ENCODE measurements at places on chromosomes 12 and 14. TPM values are rescaled to one million over a fixed set of nuclear protein-coding genes. Genes with fewer than 3 reads are reported as not detected.

The METTL25 gene
- total RNA-seq, result 15.1 TPM

The OR6C2 gene
- not detected for total RNA-seq

The PLEKHG7 gene
- total RNA-seq, result not detected

The SDS gene
- total RNA-seq, result 2.4 TPM

The OR2AP1 gene
- total RNA-seq, result not detected

The KCNH3 gene
- total RNA-seq, result 0.90 TPM

The DLST gene
- 90.1 TPM for total RNA-seq

The MEG3 gene
- total RNA-seq, result 15.6 TPM

The MLEC gene
- total RNA-seq, result 115 TPM

The NEMP1 gene
- total RNA-seq, result 14.1 TPM

The IQSEC3 gene
- 4.6 TPM for total RNA-seq

- no peak for DNase-seq
Observed at GRCh38 chr12:64687816-64688215, 71.4 kb downstream of the GNS start.

GRCh38 chr12:65045269-65045668, 75.8 kb downstream of the WIF1 start:
- no peak for DNase-seq

GRCh38 chr12:110065540-110065939, 17.2 kb upstream of the C12orf76 start:
- DNase-seq, result no peak

- DNase-seq, result no peak
Observed at GRCh38 chr14:100165831-100166440, 6.5 kb upstream of the DEGS2 start.

DNA sequence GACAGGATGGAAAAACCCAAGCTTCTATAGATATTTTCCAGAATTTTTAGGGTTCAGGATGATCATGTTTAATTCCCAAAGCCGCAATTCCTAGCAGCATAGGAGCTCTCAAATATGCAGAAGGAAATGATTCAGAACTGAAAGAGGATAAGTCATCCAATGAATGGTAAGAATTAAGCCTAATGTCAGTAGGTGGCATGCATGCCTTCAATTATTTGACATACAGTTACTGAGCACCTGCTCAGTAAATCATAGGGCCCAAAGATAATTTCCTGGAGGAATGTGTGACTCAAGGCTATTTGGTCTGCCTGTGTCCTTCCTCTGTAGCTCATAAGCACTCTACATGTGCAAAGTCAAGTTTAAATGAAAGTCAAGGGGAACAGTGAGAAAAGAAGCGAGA, 116.8 kb upstream of the SLC38A4 start:
- no peak for DNase-seq

DNA sequence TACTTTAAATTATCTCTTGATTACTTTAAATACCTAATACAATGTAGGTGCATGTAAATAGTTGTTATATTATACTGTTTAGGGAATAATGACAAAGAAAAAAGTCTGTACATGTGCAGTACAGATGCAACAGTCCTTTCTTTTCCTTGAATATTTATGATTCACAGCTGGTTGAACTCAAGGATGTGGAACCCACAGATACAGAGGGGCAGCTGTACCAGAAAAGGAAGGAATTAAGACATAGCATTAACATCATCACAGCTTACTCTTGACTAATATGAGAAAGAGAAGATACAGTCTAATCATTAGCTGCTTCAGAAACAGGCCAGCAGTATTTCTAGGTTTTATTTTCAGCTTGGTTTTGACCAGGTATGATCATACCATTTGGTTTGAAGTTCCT, 34.7 kb upstream of the AP4S1 start:
- no peak for DNase-seq

DNA sequence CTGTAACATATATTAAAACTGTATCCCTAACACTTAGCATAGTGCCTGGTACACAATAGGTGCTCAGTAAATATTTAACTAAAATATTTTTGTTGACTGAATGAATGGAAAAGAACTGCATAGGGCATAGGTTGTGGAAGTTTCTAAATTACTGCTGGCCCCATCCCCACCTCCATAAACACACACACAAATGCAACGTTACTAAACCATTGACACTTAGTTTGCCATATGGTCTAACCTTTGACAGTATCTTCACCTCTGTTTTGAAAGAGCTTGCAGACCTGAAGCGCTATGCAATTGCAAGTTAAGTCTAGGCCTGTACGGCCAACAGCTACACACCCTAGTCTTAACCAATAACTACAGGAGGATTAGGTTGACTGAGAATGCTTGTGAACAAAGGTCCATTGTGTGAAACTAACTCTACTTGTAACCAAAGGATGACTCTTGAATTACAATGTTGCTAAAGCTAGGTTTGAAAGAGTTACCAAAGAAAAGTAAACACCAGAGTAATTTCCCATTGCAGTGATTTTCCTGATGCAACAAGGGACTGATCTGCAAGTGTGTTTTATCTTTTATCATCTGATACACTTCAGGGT, 924 bp upstream of the MANSC1 start:
- no peak for DNase-seq

- DNase-seq, result no peak
Observed at GRCh38 chr14:92122351-92122677, 545 bp downstream of the CPSF2 start.

- no peak for DNase-seq
Observed at GRCh38 chr12:33129500-33129899, 232.9 kb upstream of the PKP2 start.

DNA sequence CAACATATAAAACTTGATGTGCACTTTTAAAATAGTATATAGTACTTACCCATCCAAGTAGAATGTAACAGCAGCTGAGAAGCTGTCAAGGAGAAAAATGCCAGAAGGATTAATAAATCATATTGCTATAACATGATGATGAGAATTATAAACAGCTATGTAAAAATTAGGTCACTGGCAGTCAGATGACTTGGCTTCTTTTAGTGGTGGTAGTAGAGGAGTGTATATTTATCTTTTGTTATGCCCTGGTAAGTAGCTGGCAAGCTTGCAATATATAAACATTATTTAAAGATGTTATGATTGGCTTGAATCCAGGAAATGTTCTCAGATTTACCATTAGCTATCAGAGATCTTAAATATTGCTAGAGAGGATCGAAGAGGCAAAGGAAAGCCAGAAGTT, 471.0 kb upstream of the MGAT4C start:
- no peak for DNase-seq

DNA sequence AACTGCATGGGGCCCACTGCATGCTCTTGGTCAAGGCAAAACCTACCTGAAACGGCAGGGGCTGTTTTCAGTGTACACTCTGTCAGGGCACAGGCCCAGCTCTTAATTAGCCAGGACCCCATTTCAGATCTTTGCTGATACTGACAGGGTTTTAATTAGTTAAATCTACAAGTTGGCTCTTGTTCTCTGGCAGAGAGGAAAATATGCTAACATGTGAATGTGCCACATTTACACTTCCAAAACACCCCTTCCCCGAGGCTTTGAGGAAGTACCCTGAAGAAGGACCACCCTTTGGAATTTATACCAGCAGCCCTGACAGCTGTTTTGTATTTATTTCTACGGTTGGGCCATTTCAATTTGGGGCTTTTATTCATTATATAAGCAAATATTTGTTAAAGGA, 66.3 kb downstream of the OTX2 start:
- no peak for DNase-seq

DNA sequence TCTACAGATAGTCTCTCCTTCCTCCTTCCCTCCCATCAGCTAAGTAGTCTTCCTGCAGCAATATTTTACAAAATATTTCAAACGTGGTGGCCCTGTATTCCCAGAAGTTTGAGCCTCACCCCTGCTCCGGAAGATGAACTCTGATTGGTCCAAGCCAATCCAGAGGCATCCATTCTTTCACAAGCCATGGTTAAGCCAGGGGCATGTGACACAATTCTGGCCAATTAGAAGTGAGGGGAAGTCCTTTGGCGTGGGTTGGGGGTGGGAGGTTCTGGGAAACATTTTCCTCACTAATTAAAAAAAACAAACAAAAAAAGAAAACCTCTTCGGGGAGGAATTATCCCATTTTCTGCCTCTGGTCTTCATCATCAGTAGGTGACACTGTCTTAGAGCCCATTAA, 69.4 kb upstream of the GSC start:
- DNase-seq, result no peak

GRCh38 chr12:53093777-53094393, 3.6 kb upstream of the IGFBP6 start:
- no peak for DNase-seq

DNA sequence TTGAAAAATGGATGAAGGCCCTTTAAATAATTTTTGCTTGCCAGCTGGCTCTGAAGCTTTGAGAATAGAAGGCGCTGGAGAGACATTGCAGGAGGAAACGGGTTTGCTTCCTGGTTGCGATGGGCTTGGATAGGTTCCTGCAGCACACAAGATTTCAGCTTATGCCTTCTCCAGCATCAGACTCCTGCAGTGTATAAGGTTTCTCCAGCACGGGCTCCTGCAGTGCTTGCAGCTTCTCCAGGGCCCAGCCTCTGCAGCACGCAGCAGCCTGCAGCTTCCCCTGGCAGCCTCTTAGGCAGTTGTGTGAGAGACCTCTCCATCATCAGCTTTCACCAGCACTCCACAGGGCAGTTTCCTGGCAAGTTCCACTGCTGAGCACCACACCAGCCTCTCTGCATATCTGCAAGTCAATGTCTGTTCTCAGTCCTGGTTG, 78.7 kb upstream of the ZDHHC17 start:
- DNase-seq, result no peak

DNA sequence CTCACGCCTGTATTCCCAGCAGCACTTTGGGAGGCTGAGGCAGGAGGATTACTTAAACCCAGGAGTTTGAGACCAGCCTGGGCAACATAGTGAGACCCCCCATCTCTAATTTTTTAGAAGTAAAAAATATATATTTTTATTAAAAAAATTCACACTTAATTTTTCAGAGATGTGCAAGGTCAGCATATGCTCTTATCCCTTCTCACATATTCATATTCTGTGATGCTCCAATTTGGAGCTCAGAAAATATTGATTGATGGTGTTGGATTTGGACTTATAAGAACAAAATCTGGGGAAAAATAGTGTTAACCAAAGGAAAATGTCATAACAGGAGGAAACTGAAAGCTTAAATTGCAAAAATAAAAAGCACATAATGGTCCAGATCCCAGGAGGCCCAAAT, 9.7 kb downstream of the RAN start:
- no peak for DNase-seq

DNA sequence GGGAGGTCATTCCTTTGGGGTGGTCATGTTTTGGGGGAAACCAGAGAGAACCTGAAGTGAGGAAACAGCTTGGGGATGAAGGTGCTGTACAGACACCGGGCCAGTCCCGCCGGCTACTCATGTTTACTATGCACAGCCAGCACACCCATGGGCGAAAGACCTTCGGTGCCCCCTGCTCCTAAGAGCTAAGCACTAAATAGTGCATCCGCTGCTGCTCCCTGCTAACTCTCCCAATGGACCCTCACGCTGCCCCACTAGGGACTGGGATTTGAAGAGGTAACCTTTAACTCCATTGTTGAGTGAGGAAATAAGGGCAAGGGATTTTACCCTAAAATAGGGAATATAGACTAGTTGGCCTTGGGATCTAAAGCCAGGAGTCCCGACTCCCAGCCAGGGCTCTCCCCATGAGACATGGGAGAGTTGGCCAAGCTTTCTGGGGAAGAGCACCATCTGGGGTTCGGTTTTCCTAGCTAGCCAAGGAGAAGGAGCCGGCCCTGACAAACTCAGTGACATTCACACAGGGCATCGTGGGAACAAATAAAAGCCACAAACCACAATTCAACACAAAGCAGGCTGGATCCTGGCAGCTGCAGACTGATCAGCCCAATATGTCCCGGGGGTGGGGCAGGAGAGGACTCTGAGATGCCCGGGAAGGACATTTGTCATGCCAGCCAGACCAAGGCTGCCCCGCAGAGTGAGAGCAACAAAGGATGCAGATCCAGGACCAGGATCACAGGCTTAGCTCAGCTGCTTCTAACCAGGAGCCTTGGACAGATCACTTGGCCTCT, 91.7 kb downstream of the SINHCAF start:
- DNase-seq, result no peak

- DNase-seq, result no peak
Observed at GRCh38 chr14:101232340-101233020, 328.8 kb upstream of the DIO3 start.

DNA sequence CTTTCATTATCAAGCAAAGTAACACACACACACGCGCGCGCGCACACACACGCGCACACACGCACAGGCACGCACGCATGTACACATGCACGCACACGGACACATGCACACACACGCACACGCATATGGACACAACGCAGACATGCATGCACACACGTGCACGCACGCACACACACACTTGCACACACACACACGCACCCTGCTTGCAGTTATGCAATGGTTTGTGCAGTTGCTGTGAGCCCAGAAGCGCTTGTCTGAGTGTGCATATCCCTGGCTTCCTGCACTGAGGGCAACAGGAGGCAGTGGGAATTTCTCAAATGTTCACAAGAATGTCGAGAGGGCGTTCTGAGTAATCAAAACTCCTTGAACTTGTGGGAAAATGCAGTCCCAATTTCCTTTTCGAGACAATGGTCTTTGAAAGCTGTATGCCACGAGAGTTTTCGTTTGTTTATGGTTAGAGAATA, 41.6 kb downstream of the NFKBIA start:
- DNase-seq, result no peak

Data from upper lobe of right lung (tissue), 1 donor.